ENCODE measurements at places on chromosomes 3 and 15.

GRCh38 chr3:44120721-44121582 lies 120.7 kb upstream of the TOPAZ1 start:
- DNase-seq: no peak

- no peak for DNase-seq
Measured at GRCh38 chr15:80154336-80154735, 1.5 kb downstream of the FAH start.

DNA sequence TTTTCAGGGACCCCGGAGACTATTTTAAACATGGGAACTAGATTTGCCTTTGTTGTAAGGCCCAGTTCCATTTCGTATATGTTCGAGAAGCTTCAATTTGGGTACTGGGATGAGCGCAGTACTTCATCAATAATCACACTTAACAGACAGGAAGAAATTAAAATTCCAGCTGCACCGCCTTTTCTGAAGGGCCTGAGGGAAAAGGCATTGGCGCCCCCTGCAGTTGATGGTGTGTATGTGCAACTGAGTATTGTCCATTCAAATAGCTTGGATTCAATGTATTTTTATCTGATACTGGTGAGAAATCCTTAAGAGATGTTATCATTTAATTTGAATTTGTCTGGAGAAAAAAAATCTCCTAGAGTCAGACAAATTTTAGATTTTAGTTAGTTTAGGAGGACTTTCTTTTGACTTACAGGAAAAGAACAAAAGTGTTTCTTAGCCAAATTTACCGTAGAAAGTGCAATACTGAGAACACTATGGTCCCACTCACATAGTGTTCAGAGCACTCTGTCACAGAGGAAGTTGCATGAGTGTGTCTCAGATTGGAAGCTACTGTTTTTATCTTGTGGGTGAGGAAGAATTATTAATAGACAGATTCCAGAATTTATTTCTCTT lies 5.4 kb upstream of the ALDH1A2 start:
- no peak for DNase-seq

- DNase-seq: no peak
Measured at GRCh38 chr15:60682115-60682514, 203.2 kb upstream of the ICE2 start.

DNA sequence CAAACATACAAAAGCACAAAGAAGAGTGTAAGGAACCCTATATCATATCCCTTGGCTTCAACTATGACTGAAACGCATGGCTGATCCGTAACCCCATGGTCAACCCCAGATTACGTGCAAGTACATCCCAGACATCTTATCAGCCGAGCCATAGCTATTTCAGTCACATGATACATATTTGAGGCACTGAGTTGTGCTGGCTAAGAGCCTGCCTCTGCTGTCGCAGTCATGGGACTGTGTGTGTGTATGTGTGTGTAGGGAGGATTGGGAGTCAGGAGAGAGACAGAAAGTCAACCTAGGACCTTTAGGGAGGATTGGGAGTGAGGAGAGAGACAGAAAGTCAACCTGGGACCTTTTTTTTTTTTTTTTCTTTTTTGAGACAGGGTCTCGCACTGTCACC lies 8.4 kb downstream of the ST6GAL1 start:
- DNase-seq: no peak

- DNase-seq: no peak
Measured at GRCh38 chr15:80574590-80574989, 120.5 kb upstream of the ABHD17C start.

- no peak for DNase-seq
Measured at GRCh38 chr3:14201940-14202684, 23.5 kb downstream of the LSM3 start.

DNA sequence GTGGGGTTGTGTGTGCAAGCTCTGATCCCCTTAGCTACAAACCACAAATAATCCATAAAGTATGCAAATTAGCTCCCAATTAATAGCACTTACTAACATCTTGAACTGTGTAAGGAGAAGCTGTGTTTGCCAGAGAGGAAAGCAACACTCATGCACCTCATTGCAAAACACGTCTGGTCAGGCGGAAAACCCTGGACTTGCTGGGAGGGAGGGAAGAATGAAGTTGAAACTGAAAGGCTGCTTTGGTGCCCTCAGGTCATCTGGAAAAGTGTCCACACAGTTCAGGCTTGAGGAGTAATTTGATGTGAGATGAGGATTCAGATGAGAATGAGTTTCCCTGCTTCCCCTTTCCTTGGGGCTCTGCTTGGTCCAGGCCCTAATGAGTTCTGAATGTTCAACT lies 185.5 kb upstream of the ANKRD28 start:
- DNase-seq: no peak

GRCh38 chr15:60795889-60796288 lies 316.9 kb upstream of the ICE2 start:
- no peak for DNase-seq

Data from stimulated activated CD8-positive, alpha-beta memory T cell treated with anti-CD3 and anti-CD28 coated beads, Interleukin-7, amount 100 ng/mL, for 1 hour (primary cell).